ENCODE measurements at places on chromosomes 7 and 10. TPM values are rescaled to one million over a fixed set of nuclear protein-coding genes. Genes with fewer than 3 reads are reported as not detected.

Gene NUTM2E
- total RNA-seq: 0.53 TPM

Gene ITGA8
- total RNA-seq: not detected

Gene TDRD1
- 0.41 TPM for total RNA-seq

Gene ACSM6
- total RNA-seq: not detected

Gene SYT15B
- not detected for total RNA-seq

DNA sequence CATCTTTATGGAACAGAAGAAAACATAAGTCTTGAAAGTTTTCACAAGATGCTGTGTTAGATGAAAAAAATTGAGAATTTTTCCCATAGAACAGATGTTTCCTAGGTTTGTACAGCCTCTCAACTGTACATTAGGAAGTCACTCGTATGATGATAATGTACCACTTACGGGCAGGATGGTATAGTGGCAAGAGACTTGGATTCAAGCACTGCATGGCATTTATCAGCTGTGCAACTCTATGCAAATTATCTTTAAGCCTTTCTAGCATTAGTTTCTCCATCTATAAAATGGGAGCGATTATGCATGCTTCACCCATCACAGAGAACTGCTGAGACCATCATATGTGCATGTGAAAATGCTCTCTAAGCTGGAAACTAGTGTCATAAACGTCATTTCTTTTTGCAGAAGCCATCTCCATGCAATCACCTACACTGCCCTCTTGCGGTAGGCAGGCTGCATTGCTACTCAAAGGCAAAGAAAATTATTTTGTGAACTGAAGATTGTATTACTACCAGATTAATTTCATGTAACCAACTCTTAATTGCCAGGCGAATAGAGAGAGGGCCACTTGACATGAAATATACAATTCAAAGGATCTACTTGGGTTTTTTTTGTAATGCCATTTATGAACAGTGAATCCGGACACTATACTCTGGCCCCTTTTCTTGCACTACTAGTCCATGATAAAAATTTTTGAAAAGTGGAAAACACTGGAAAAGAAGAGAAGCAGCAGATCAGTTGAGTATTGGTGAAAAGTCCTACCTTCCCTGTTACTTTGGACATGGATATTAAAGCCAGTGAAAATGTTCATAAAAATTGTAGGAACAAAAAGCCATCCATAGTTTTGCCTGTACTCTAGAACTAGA lies 102.3 kb downstream of the JAZF1 start:
- DNase-seq: peak; percentile 43
- H3K4me1 ChIP-seq: no peaks in the 10 kb centered on the region
- no peak overlapping the region for H3K27ac ChIP-seq
- H3K27me3 ChIP-seq: no peaks in the 10 kb centered on the region
- H3K36me3 ChIP-seq: no peaks in the 10 kb centered on the region

- no peak for DNase-seq
- H3K4me1 ChIP-seq: no peaks in the 10 kb centered on the region
- no peaks in the 10 kb centered on the region for H3K36me3 ChIP-seq
- no peak overlapping the region for H3K4me3 ChIP-seq
- H3K27me3 ChIP-seq: no peaks in the 10 kb centered on the region
Measured at GRCh38 chr10:86213148-86213547, 153.4 kb downstream of the GRID1 start.

- H3K27ac ChIP-seq: no peak overlapping the region
- no peak overlapping the region for H3K4me3 ChIP-seq
- H3K27me3 ChIP-seq: no peaks in the 10 kb centered on the region
- no peak for DNase-seq
Measured at GRCh38 chr10:128901236-128901635, 565.8 kb upstream of the MGMT start.

DNA sequence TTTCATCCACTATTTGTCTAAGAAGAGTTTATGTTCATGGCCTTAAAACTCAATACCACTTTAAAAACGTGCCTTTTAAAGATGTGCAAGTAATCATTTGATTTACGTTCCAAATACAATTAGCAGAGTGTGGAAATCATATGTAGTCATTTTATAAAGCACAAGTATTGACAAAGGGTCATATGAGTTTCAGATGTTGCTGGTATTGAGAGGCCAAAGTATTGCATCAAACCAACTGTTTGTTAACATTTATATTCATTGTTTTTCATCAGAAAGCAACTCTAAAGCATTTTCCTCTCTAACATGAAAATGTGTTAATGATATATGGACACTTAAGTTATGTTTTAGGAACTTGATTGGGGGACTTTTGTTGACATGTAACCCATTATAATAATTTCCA lies 11.5 kb upstream of the TSGA13 start:
- no peak overlapping the region for H3K4me3 ChIP-seq
- no peak for DNase-seq

GRCh38 chr10:84084342-84084741 lies 55.0 kb upstream of the GHITM start:
- H3K4me1 ChIP-seq: no peaks in the 10 kb centered on the region
- no peak overlapping the region for H3K27ac ChIP-seq
- no peak overlapping the region for H3K4me3 ChIP-seq
- no peaks in the 10 kb centered on the region for H3K27me3 ChIP-seq

- H3K27me3 ChIP-seq: no peaks in the 10 kb centered on the region
- H3K27ac ChIP-seq: no peak overlapping the region
- no peak for DNase-seq
- no peak overlapping the region for H3K4me3 ChIP-seq
Measured at GRCh38 chr10:10796061-10796773, 221.5 kb upstream of the CELF2 start.

- H3K27ac ChIP-seq: no peak overlapping the region
- no peaks in the 10 kb centered on the region for H3K4me1 ChIP-seq
- DNase-seq: no peak
- H3K4me3 ChIP-seq: no peak overlapping the region
- H3K36me3 ChIP-seq: no peaks in the 10 kb centered on the region
Measured at GRCh38 chr10:123367195-123367594, 213.0 kb downstream of the BUB3 start.

GRCh38 chr7:19982841-19983835 lies 209.7 kb upstream of the TMEM196 start:
- H3K4me3 ChIP-seq: no peak overlapping the region
- H3K36me3 ChIP-seq: no peaks in the 10 kb centered on the region
- H3K27ac ChIP-seq: no peak overlapping the region
- DNase-seq: no peak

DNA sequence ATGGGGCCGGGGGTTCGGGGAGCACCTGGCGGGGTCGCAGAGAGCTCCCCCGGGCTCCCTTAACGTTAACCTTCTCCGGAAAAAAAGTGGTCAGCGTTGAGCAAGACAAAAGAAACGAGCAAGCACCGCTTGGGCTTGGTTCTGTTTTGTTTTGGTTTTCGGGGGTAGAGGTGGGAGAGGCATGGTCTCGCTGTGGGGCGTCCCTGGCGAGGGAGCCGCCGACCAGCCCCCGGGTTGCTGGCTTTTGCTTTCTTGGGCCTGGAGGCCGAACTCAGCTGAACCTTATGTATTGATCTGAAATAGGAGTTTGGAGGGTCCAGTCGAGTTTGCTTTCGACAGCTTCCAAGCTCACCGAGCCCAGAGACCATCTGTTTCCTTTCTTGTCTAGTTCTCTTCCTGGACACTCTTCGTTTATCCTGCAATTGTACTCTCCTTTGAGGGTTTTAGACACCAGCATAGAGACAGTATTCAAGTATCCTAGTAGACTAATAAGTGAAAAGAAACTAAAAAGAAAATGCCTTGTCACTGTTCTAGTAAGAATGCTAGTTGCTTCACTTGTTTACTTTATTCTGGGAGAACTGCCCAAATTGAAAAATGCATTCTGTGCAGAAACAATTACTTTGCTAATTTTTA lies 980 bp downstream of the FHIP2A start:
- peaks cover 50% of the 10 kb centered on the region for H3K4me1 ChIP-seq
- H3K27ac ChIP-seq: peak overlapping the region; percentile 73
- H3K27me3 ChIP-seq: no peaks in the 10 kb centered on the region

DNA sequence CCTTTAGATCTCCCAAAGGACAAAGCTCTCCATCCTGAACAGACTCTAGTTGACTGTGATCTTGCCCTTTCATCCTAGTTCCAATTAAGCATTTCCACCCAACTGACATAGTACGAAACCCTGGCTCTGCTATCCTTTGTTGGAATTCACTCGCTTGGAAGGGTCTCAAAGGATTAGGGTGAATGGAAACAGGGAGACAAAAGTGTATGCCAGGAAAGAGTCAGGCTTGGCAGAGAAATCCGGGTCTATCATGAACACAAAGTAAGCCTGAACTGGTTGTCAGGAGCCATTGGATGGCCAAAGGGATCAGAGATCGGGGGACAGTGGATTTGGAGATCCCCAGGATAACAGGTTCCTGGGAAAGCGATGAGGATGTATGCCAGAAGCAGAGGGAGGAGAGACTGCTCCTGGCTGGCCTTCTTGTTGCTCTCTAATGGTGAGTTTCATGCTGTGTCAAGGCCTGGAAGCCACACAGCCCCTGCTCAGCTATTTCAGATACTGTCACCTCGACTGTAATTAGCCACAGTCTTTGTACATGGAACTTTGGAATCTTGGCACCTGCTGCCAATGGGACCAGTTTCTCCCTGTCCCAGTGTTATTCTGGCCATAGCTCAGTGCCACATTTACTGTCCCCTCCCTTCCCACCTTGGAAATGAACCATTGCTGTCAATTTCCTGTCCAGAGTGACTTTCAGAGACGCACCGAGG lies 1168.7 kb upstream of the AUTS2 start:
- no peaks in the 10 kb centered on the region for H3K27me3 ChIP-seq
- DNase-seq: no peak
- no peaks in the 10 kb centered on the region for H3K4me1 ChIP-seq
- no peaks in the 10 kb centered on the region for H3K36me3 ChIP-seq
- H3K27ac ChIP-seq: no peak overlapping the region
- H3K4me3 ChIP-seq: no peak overlapping the region

GRCh38 chr10:79995979-79996634 lies 47.2 kb upstream of the SFTPD start:
- H3K27ac ChIP-seq: no peak overlapping the region
- H3K27me3 ChIP-seq: peaks cover 7% of the 10 kb centered on the region
- no peak overlapping the region for H3K4me3 ChIP-seq
- no peaks in the 10 kb centered on the region for H3K36me3 ChIP-seq
- H3K4me1 ChIP-seq: no peaks in the 10 kb centered on the region

DNA sequence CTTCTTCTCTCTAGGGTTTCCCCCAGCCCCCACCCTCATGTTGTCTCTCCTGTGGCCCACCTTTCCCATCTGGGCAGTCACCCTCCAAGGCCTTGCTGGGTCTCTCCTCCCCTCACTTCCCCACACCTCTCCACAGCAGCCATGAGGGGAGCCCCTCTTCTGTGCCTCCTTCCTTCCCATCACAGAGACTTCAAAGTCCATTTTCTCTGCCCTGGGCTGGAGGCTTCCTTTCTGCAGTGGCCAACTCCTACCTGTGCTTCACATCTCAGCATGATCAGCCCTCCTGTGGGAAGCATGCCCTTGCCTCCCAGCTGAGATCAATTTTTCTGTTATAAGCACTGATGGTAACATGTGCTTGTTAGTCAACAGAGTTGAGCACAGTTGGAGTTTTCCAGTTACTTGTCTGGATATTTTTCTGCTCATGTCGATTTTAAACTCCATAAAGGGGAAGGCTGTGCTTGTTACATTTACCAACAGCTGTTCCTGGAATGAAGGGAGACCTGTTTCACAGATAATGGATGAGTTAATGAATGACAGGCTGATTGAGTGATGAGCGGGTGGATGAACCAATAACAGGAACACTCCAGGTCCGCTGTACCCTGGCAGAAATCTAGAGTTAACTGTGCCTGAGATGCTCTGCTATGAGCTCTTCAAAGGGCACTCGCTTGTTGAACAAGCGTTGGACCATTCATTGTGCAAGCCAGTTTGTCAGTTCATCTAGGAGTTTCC lies 71.4 kb upstream of the PRSS58 start:
- peaks cover 4% of the 10 kb centered on the region for H3K4me1 ChIP-seq
- no peak overlapping the region for H3K27ac ChIP-seq
- no peaks in the 10 kb centered on the region for H3K36me3 ChIP-seq
- no peak for DNase-seq
- H3K4me3 ChIP-seq: no peak overlapping the region

- no peak for DNase-seq
- H3K4me3 ChIP-seq: no peak overlapping the region
- no peaks in the 10 kb centered on the region for H3K36me3 ChIP-seq
- H3K27me3 ChIP-seq: no peaks in the 10 kb centered on the region
Measured at GRCh38 chr10:19658131-19658530, 158.1 kb upstream of the PLXDC2 start.

DNA sequence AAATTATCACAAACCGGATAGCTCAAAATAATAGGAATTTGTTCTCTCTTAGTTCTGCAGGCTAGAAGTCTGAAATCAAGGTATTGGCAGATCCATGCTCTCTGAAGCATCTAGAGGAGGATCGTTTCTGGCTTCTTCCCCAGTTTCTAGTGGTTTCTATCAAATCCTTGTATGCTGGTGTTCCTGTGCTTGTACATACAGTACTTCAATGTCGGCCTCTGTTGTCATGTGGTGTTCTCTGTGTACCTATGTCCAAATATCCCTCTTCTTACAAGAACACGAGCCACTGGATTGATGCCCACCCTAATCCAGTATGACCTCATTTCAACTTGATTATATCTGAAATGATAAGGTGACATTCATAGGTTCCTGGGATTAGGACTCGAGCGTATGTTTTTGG lies 9.8 kb upstream of the TAX1BP1 start:
- H3K27ac ChIP-seq: no peak overlapping the region
- no peak for DNase-seq
- no peaks in the 10 kb centered on the region for H3K36me3 ChIP-seq
- no peaks in the 10 kb centered on the region for H3K4me1 ChIP-seq
- no peaks in the 10 kb centered on the region for H3K27me3 ChIP-seq
- H3K4me3 ChIP-seq: no peak overlapping the region

DNA sequence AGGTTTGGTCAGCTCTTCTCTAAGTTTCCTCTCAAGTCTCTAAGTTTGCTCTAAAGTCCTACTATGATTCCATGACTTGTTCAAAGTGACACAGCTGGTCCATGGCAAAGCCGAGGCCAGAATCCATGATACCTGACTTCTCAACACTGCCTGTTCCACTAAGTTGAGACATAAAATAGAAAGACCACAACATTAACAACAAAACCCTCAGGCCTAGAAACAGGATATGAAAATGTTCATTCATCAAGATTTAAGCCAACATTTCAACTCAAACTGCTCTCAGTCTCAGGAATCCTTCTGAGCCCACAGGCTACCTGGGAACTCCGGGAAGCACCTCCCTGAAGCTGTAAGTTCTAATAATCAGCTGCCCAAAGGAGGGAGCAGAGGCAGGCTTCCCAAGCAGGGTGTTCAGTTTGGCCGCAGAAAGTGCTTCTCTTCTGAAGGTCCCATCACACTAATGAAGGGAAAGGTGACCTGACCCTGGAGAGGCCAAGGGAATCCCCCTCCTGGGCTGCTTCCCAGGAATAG lies 62.9 kb downstream of the STK17A start:
- peak overlapping the region; percentile 70 for H3K27ac ChIP-seq
- DNase-seq: no peak
- no peaks in the 10 kb centered on the region for H3K27me3 ChIP-seq
- peaks cover 11% of the 10 kb centered on the region for H3K36me3 ChIP-seq
